Foreskin keratinocyte (primary cell): ENCODE measurements at places on chromosomes 13 and 19. TPM values are rescaled to one million over a fixed set of nuclear protein-coding genes. Genes with fewer than 3 reads are reported as not detected.

Gene CATSPERD
- total RNA-seq, result not detected in 2 replicates

Gene DACH1
- not detected in 2 replicates for total RNA-seq

Gene F2RL3
- total RNA-seq, result not detected in 2 replicates

Gene HRC
- total RNA-seq, result not detected in 2 replicates

Gene LAIR1
- total RNA-seq, result not detected in 2 replicates

Gene ZNF296
- total RNA-seq, result 2.5 TPM in 2 replicates

Gene TSPAN16
- not detected in 2 replicates for total RNA-seq

Gene GARIN5A
- 0.85 and 0.95 TPM in 2 replicates for total RNA-seq

Gene SWSAP1
- 2.6 and 3.0 TPM in 2 replicates for total RNA-seq

Gene RAB3A
- total RNA-seq, result 0.68 and 0.85 TPM in 2 replicates

Gene CLDND2
- 0.42 TPM in 1 of 2 replicates, not detected in the other for total RNA-seq

Gene GADD45GIP1
- total RNA-seq, result 55.0 and 64.9 TPM in 2 replicates

Gene CELF5
- 0.11 and 0.20 TPM in 2 replicates for total RNA-seq

Gene SCGB2B2
- total RNA-seq, result 0.14 TPM in 1 of 2 replicates, not detected in the other

Gene ZSCAN4
- 0.17 TPM in 1 of 2 replicates, not detected in the other for total RNA-seq

Gene PALM
- total RNA-seq, result 0.04 and 0.10 TPM in 2 replicates

Gene ATP5F1D
- 133 and 135 TPM in 2 replicates for total RNA-seq

Gene GRIN3B
- 0.35 and 1.7 TPM in 2 replicates for total RNA-seq

Gene ZNF682
- total RNA-seq, result 2.9 and 3.1 TPM in 2 replicates

Gene FFAR2
- not detected in 2 replicates for total RNA-seq

Gene ZNF99
- total RNA-seq, result not detected in 2 replicates

Gene B3GNT8
- 2.2 and 2.9 TPM in 2 replicates for total RNA-seq

Gene LIM2
- not detected in 2 replicates for total RNA-seq

Gene SSC5D
- total RNA-seq, result not detected in 2 replicates

Gene KIR3DL1
- not detected in 2 replicates for total RNA-seq

Gene METTL21C
- not detected in 2 replicates for total RNA-seq

Gene TMEM150B
- not detected in 2 replicates for total RNA-seq

Gene ZNF527
- total RNA-seq, result 2.5 and 2.9 TPM in 2 replicates

Gene ZNF558
- 10.8 and 11.5 TPM in 2 replicates for total RNA-seq

Gene CARD8
- total RNA-seq, result 9.3 and 9.4 TPM in 2 replicates
